ENCODE measurements at places on chromosomes 16 and 17.

DNA sequence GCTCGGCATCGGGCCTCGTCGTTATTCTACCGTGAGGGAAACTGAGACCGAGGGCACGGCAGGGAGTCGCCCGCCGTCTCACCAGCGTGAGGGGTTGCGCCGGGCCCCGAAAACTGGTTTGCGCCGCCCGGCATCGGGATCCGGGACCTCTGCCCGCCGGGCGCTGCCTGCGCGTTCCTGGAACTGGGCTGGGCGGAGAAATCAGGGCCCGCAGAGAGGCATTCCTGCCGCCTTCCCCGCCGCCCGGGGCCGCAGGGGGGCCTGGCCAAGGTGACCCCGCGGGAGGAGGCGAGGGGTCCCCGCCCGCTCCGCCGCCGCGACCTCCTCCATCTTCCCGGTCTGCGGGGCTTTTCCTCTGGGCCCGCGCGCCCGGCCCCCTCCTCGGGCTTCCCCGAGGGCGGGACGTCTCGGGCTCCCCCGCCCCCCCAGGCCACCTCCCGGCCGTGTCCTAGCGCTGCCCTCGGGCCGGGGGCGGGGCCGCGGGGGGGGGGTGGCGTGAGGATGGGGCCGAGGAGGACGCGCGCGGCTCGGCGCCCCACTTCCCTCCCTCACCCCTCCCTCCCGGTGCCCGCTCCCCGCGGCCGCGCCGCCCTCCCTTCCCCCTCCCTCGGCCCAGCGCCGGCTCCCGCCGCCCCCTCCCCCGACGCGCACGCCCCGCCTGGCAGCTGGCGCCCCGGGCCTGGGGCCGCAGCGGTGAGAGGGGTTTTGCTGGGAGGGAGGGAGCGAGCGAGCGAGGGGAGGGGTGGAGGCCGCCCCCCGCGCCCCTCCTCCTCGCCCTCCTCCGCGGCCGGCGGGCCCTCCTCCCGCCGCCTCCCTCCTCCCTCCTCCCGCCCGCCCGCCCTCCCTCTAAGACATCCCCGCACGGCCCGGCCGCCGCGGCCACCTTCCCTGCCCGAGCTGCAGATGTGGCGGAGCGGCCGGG lies at the start of gene GLIS2:
Gene GLIS2, plus strand, starts transcription at position 882 of the 922 bp plus-strand sequence. CDS start 16,214 bp downstream, outside the sequence.
- DNase-seq, result no peak

GRCh38 chr16:75462806-75463205 lies 1.7 kb downstream of the TMEM170A start:
- no peak for DNase-seq

DNA sequence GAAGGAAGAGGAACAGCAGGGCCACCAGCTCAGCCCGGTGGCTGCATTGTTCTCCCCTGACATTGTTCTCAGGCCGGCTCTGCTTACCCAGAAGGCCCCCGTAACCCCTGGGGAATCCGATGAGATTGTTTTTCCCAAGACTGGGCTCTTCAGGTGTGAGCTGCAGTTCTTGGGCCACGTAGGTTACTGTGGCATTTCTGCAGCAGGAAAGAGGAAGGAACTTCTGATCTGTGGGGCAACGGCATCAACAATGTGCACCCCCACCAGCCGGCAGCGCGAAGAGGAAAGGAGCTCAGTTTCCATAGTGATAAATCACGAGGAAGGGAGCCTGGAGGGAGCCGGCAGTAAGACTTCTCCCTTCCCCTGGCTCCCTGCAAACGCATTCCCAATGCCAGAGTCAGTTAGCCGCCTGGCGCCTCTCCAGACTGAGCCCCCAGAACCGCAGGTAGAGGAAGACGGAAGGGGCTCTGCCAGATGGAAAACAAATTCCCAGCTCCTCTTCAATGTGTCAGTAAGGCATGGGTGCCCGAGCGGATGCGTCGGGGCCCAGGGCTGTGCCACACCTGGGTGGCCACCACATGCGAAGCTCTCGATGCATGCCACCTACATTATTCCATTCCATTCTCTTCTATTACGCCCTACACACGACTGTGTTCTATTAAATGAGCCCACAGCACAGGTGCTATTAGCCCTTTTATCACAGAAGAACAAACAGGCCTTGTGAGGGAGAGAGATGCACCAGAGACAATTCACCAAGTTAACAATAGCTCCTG lies 21.5 kb upstream of the PECAM1 start:
- DNase-seq, result no peak

- no peak for DNase-seq
Measured at GRCh38 chr17:31880311-31880710, 21.2 kb downstream of the UTP6 start.

GRCh38 chr17:7476494-7476893 lies 2.9 kb downstream of the ZBTB4 start:
- DNase-seq, result no peak

DNA sequence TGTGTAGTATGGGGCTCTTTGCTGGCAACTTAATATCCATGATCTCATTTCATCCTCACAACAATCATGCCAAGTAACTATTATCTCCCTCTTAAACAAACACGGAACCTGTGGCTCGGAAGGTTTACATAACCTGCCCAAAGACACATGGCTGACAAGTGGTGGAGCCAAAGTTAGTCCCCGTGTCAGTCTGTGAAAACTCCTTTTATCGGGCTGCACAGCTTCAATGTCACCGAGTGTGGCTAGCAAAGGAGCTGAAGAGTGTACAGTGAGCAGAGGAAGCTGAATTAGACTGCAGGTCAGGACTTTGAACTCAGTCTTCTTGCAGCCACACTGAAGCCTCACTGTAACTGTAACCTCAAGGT lies 80.3 kb downstream of the PARN start:
- no peak for DNase-seq

- no peak for DNase-seq
Measured at GRCh38 chr16:86772671-86773353, 194.5 kb downstream of the FOXL1 start.

- no peak for DNase-seq
Measured at GRCh38 chr16:82138478-82139285, 31.3 kb downstream of the MPHOSPH6 start.

- no peak for DNase-seq
Measured at GRCh38 chr17:10069301-10069700, 129.1 kb downstream of the GAS7 start.

DNA sequence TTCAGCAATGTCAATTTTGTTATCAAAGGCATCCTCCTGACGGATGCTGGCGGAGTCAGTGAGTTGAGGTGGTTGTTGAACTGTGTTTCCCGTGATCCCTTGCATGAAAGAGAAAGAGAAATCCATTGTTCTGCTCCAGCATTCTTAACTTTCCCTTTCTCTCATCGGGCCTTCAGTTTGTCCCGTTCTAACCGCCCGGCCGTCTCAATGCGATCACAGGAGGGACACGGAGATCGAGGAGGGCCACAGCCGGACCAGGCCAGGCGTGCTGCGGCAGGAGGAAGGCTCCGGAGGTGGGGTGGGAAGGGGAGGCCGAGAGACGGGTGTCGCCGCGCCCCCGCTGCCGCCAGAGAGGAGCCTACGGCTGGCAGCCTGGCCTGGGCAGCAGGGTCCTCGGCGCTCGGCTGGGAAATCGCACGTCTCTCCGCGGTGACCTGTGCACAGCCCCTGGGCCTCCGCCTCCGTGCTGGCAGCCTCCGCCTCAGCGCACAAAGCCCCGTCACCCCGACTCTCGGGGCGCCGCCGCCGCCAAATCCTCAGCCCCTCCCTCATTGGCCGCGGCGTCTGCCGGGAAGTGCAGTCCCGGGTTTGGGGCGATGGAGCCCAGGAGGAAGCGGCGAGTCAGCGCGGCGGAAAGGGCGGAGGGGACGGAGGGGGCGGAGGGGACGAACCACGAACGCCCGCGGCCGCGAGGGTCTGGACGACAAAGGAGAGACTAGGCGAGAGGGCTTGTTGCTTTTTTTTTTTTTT lies 38.1 kb downstream of the SOST start:
- peak; percentile 72 for DNase-seq

GRCh38 chr17:18191236-18191667 lies 7.6 kb downstream of the ALKBH5 start:
- DNase-seq, result no peak

GRCh38 chr17:75501378-75502071 lies 13.8 kb downstream of the CASKIN2 start:
- DNase-seq, result no peak

DNA sequence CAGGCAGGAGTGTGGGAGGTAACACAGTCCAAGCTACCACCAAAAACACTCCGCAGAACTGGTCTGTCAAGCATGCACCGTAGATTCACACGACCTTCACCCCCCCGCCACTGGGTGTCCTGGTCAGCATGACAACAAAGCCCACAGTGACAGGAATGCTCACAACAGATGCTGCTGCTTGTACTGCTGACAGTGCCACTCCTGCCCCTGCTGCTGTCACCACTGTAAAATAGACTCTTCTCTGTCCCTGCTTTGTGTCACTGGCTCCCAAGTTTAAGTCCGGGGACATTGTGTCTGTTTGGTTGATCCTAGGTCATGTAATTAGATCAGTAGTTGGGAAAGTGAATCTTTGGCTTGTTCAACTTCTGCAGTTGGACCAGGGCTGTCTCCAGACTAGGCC lies 7.0 kb upstream of the ODF4 start:
- no peak for DNase-seq

DNA sequence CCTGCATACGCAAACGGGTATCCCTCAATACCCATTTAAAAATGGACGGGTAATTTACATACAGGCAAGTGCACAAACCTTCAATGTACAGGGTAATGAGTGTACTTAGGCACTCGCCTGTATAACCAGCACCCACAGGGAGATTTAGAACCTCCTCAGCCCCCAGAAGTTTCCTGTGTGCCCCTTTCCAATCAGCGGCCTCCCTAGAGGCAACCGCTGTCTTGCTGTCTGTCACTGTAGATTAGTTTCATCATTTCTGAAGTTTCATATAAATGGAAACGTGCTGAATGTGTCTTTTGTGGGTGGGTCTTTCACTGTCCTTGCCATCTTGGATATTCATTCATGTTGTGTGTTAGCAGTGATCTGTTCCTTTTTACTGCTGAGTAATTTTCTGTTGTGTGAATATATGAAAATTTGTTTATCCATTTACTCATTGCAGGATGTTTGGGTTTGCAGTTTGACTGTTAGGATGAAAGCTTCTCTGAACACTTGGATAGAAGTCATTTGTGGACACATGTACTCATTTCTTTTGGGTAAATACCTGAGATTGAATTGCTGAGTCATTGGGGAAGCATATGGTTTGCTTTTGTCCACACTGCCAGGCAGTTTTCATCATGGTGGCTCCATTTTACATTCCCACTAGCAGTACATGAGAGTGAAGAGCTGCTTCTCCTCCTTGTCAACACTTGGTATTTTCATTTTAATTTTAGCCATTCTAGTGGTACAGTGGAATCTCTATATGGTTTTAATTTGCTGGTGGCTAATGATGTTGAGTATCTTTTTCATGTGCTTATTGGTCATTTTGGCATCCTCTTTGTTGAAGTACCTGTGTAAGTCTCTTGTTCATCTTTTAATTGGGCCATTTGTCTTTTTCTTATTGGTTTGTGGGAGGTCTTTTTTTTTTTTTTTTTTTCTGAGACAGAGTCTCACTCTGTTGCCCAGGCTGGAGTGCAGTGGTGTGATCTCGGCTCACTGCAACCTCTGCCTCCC lies 2.1 kb upstream of the ADCY7 start:
- DNase-seq, result no peak

- DNase-seq, result peak; percentile 60
Measured at GRCh38 chr17:64262198-64262999, 661 bp downstream of the TEX2 start.

DNA sequence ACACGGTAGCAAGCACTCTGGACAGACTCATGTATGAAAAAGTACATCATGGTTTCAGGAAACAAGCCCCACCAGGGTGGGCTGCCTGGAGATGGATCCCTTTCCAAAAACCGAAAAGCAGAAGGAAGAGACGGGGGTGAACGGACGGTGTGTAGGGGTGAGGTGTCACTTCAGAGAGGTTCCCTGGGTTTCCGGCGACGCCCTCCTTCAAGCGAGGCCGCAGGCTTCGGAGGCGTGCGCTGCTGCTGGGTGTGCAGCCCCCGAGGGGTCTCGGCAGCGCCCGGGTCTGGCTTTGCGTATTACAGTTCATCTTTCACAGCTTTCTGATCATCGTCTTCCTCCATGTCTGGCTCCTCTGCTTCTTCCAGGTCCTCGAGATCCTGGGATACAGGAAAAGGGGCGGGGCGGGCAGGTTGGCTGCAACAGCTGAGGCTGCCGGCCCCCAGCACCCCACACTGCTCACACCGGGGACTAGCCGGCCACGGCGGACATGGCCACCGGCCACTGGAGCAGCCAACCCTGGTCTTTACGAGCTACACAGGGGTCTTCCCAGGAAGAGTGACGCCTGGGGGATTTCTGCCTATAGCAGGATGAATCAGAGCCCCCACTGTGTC lies 9.0 kb upstream of the PPP1R27 start:
- DNase-seq, result no peak

GRCh38 chr17:60542071-60542470 lies 16.0 kb upstream of the APPBP2 start:
- no peak for DNase-seq
